ENCODE measurements at places on chromosomes 11 and 22. TPM values are rescaled to one million over a fixed set of nuclear protein-coding genes. Genes with fewer than 3 reads are reported as not detected.

DNA sequence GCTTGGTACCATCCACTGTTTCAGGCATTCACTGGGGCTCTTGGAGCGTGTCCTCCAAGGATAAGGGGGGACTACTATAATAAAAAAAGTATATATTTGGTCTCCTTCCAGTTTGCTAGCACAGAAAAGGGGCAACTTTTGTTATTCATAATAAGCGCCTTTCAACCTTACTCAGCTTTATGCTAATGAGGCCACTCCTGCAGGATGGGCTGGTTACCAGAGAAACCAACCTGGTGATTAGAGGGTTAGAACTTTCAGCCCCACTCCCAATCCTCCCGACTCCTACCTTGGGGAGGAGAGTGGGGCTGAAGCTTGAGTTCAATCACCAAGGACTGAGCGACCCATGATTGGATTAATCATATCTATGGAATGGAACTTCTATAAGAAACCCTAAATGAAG lies 31.8 kb downstream of the PPFIBP2 start:
- H3K4me1 ChIP-seq: no peaks in the 10 kb centered on the region
- no peaks in the 10 kb centered on the region for H3K36me3 ChIP-seq
- DNase-seq: no peak

DNA sequence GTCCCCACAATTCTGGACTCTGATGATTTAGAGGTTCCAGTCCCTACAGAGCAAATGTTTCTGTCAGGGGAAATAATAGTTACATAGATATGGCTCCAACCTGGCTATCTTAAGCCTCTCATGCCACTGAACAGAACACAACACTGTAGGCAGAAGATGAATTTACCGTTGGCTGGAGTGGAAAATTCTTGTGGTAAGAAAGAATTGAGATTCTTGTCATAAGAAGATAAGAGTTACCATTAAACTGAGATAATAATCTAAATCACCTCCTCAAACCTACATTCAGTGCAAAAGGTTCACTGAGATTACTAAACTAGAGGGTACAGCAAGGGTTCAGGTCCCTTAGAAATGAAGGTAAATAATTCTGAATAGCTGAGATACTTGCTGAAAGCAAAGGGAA lies 10.1 kb upstream of the NAALAD2 start:
- no peak overlapping the region for H3K27ac ChIP-seq
- no peak overlapping the region for H3K4me3 ChIP-seq
- no peaks in the 10 kb centered on the region for H3K27me3 ChIP-seq
- no peak for DNase-seq

DNA sequence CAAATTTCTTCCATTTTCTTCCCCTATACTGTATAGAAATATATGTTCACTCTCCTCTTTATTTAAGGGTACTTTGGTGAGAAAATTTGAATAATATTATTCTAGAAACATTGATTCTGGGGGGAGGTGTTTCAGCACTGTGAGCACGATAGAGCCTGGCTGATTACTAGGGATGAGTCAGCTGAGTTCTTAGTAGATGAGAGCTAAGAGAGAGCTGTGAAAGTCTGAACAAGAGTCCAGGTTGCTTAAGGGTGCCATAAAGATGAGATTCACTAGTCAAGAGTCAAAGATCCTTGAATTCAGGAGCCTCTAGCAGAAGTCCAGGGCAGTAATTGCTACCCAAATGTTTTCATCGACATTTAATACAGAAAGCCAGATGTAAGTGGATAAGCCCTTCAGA lies 756.6 kb upstream of the API5 start:
- H3K27ac ChIP-seq: no peak overlapping the region
- H3K27me3 ChIP-seq: no peaks in the 10 kb centered on the region
- H3K4me1 ChIP-seq: no peaks in the 10 kb centered on the region
- H3K4me3 ChIP-seq: no peak overlapping the region
- no peaks in the 10 kb centered on the region for H3K36me3 ChIP-seq

GRCh38 chr11:44139565-44140330 lies 44.3 kb downstream of the EXT2 start:
- no peaks in the 10 kb centered on the region for H3K36me3 ChIP-seq
- no peaks in the 10 kb centered on the region for H3K27me3 ChIP-seq
- H3K4me1 ChIP-seq: no peaks in the 10 kb centered on the region
- DNase-seq: no peak
- H3K27ac ChIP-seq: no peak overlapping the region
- H3K4me3 ChIP-seq: no peak overlapping the region

DNA sequence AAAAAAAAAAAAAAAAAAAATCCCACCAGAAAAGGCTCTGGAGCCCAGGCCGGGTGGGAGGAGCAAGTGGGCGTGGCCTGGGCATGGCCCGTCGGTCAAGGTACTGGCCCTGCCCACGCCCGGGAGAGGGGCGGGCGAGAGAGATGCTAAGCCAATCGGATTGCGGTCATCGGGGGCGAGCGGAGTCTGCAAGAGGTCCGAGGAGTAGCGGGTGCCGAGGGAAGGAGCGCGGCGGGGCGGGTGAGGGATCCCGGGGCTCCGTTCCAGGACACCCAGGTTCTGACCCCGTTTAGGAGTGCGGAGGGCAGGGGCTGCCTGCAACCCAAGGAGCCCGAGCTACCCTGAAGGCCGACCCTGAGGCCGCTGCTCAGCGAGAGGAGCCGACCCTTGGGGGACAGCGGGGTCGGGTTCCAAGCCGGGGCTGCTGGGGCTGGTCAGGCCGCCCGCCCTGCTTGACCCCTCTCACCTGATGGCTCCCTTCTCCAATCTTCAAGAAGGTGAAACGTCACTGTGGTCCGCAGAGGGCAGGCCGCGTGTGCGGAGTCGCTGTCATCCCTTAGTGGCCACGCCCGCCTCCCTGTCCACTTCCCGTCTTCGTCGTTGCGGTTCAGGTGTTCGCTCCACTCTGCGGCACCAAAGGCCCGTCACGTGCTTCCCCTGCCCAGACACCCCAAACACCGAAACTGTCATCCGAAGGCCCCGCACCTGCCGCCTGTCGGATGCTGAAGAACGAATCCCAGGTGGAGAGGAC lies 11.1 kb upstream of the TAB1 start:
- no peaks in the 10 kb centered on the region for H3K36me3 ChIP-seq
- DNase-seq: peak; percentile 91
- peak overlapping the region; percentile 62 for H3K4me3 ChIP-seq
- H3K4me1 ChIP-seq: peaks cover 2% of the 10 kb centered on the region

GRCh38 chr11:16791191-16791961 lies 52.9 kb downstream of the C11orf58 start:
- H3K27me3 ChIP-seq: no peaks in the 10 kb centered on the region
- DNase-seq: peak; percentile 27
- H3K4me3 ChIP-seq: no peak overlapping the region
- peaks cover 13% of the 10 kb centered on the region for H3K4me1 ChIP-seq
- no peak overlapping the region for H3K27ac ChIP-seq

- peak overlapping the region; percentile 67 for H3K27ac ChIP-seq
- H3K36me3 ChIP-seq: no peaks in the 10 kb centered on the region
- peak; percentile 96 for DNase-seq
- no peak overlapping the region for H3K4me3 ChIP-seq
- no peaks in the 10 kb centered on the region for H3K27me3 ChIP-seq
- H3K4me1 ChIP-seq: peaks cover 92% of the 10 kb centered on the region
Observed at GRCh38 chr11:57778318-57779037, 16.9 kb downstream of the CTNND1 start.

GRCh38 chr11:77705876-77706579 lies 68.4 kb upstream of the CLNS1A start:
- H3K36me3 ChIP-seq: no peaks in the 10 kb centered on the region
- no peak for DNase-seq
- H3K27me3 ChIP-seq: no peaks in the 10 kb centered on the region
- H3K4me3 ChIP-seq: no peak overlapping the region
- H3K4me1 ChIP-seq: no peaks in the 10 kb centered on the region

DNA sequence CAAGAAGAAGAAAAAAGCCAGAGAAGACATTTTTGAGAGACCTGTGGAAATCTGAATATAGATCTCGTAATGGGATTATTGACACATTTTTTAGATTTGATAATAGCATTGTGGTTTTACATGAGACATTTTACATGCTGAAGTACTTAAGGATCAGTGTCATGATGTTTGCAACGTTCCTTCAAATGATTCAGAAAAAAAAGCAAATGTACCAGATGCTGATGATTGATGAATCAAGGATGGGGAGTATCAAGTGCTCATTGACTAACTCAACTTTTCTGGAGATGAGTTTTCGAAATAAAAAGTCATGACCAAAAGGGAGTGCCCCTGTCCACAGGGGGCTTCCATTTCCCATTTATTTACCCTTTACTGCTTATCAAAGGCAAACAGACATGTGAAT lies 207.0 kb upstream of the SORL1-AS1 start:
- H3K4me3 ChIP-seq: no peak overlapping the region
- no peaks in the 10 kb centered on the region for H3K36me3 ChIP-seq
- H3K27ac ChIP-seq: no peak overlapping the region
- no peaks in the 10 kb centered on the region for H3K27me3 ChIP-seq
- H3K4me1 ChIP-seq: peaks cover 17% of the 10 kb centered on the region

GRCh38 chr22:46362203-46362933 lies 26.9 kb downstream of the TRMU start:
- H3K27ac ChIP-seq: no peak overlapping the region
- no peaks in the 10 kb centered on the region for H3K36me3 ChIP-seq
- H3K4me3 ChIP-seq: no peak overlapping the region
- DNase-seq: no peak
- no peaks in the 10 kb centered on the region for H3K27me3 ChIP-seq

Gene CREB3L1
- 5.2 TPM for total RNA-seq

DNA sequence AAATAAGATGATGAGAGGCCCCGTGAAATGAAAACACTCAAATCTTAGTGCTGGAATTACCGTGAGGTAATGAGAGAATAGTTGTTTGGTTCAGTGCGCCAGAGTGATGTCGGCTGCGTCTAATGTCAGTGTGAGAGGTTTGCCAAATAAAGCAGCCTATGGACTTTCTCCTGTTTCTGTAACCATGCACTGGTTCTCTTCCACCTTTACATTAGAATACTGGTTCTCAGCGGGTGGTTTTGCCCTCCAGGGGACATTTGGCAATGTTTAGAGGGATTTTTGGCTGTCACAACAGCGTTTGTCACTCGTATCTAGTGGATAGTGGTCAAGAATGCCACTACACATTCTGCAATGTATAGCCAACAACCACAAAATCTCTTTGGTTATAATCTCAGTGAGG lies 1.1 kb downstream of the OOSP4B start:
- H3K4me1 ChIP-seq: no peaks in the 10 kb centered on the region
- H3K27ac ChIP-seq: no peak overlapping the region
- no peak overlapping the region for H3K4me3 ChIP-seq

Gene CELSR1
- 21.5 TPM for total RNA-seq

GRCh38 chr11:118625976-118626375 lies 18.6 kb downstream of the PHLDB1 start:
- H3K27me3 ChIP-seq: no peaks in the 10 kb centered on the region
- no peak overlapping the region for H3K4me3 ChIP-seq
- no peaks in the 10 kb centered on the region for H3K36me3 ChIP-seq
- H3K27ac ChIP-seq: no peak overlapping the region
- H3K4me1 ChIP-seq: peaks cover 22% of the 10 kb centered on the region
- no peak for DNase-seq

Gene SSH3
- 6.9 TPM for total RNA-seq

Gene TTC36
- 5.7 TPM for total RNA-seq

DNA sequence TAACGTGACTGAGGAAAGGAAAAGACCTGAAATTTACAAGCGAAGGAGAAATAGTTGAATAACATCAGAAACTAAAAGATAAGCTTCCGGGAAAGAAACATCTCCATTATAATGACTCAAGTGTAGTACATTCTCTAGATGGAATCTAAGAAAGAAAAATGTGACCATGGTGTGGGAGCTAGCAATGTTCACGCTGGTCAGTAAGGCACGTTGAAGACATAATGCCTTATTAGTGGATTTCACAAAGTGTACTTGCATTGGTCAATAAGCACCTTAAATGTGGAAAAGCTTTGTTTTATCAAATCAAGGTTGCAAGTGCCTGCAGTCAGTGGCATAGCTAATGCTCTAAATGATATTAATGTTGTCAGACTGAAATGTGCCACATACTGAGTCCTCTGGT lies 2.8 kb upstream of the LARGE1 start:
- H3K27ac ChIP-seq: no peak overlapping the region
- no peaks in the 10 kb centered on the region for H3K27me3 ChIP-seq
- peaks cover 8% of the 10 kb centered on the region for H3K4me1 ChIP-seq
- H3K36me3 ChIP-seq: no peaks in the 10 kb centered on the region
- no peak overlapping the region for H3K4me3 ChIP-seq

- no peaks in the 10 kb centered on the region for H3K4me1 ChIP-seq
- DNase-seq: no peak
- H3K36me3 ChIP-seq: no peaks in the 10 kb centered on the region
- no peak overlapping the region for H3K4me3 ChIP-seq
Observed at GRCh38 chr11:100991541-100991940, 138.1 kb downstream of the PGR start.

GRCh38 chr22:42693055-42693762 lies 27.5 kb downstream of the A4GALT start:
- H3K4me1 ChIP-seq: peaks cover 26% of the 10 kb centered on the region
- no peaks in the 10 kb centered on the region for H3K36me3 ChIP-seq
- H3K27me3 ChIP-seq: no peaks in the 10 kb centered on the region
- no peak for DNase-seq
- no peak overlapping the region for H3K27ac ChIP-seq

- H3K27me3 ChIP-seq: no peaks in the 10 kb centered on the region
- no peaks in the 10 kb centered on the region for H3K4me1 ChIP-seq
- DNase-seq: no peak
- no peaks in the 10 kb centered on the region for H3K36me3 ChIP-seq
- no peak overlapping the region for H3K27ac ChIP-seq
Observed at GRCh38 chr22:33227791-33228190, 169.6 kb upstream of the SYN3 start.

- peak overlapping the region; percentile 31 for H3K27ac ChIP-seq
- H3K4me1 ChIP-seq: peaks cover 9% of the 10 kb centered on the region
- H3K27me3 ChIP-seq: no peaks in the 10 kb centered on the region
- DNase-seq: no peak
- H3K4me3 ChIP-seq: peak overlapping the region; percentile 84
Observed at GRCh38 chr11:78138694-78139421, 568 bp downstream of the ALG8 start.

DNA sequence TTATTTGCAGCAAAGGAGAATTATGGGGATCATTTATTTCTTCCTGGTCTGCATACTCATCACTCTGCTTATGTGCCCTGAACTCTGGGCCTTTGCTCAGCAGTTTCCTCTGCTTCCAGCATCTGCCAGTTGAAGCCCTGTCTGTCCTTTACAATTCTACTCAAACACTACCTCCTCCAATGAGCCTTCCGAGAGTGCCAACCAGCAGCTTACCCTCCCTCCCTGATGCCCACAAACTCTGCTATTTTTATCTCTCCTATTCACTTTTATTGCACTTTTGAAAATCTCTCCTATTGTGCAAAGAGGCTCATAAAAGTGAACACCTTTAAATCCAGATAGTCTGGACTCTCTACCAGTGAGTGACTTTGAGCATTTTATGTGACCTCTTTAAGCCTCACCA lies 3.6 kb upstream of the ME3 start:
- H3K27ac ChIP-seq: no peak overlapping the region
- peaks cover 23% of the 10 kb centered on the region for H3K4me1 ChIP-seq
- no peaks in the 10 kb centered on the region for H3K36me3 ChIP-seq
- no peak overlapping the region for H3K4me3 ChIP-seq

DNA sequence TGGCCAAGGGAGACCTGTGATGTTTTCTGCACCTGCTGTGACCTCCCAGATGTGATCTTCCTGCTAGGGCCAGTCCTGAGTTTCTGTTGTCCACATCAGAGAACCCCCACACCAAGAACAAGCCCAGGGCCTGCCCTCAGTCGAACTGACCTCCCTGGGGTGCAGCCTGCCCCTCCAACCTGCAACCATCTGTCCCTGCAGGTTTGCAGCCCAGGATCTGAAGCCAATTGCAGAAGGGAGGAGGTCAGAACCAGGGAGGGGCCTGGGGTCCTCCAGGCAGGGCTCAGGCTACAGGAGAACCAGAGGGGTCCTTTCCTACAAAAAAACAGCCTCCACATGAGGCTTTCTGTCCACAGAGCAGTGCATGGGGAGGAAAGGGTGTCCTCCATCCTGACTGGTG lies 807 bp downstream of the TRIM3 start:
- peaks cover 10% of the 10 kb centered on the region for H3K4me1 ChIP-seq
- peak overlapping the region; percentile 82 for H3K4me3 ChIP-seq
- H3K27ac ChIP-seq: no peak overlapping the region
- DNase-seq: no peak
